ENCODE measurements at places on chromosomes 7 and 10.

GRCh38 chr7:115496006-115496405 is 534.6 kb downstream of the TFEC start:
- no peak for DNase-seq

- no peak for DNase-seq
Measured at GRCh38 chr10:21943633-21944265, 59.8 kb downstream of the DNAJC1 start.

- DNase-seq, result no peak
Measured at GRCh38 chr7:132092106-132092505, 484.2 kb downstream of the PLXNA4 start.

GRCh38 chr10:127919418-127920271 is 12.7 kb downstream of the PTPRE start:
- no peak for DNase-seq

- DNase-seq, result no peak
Measured at GRCh38 chr7:42572056-42572455, 335.0 kb upstream of the GLI3 start.

DNA sequence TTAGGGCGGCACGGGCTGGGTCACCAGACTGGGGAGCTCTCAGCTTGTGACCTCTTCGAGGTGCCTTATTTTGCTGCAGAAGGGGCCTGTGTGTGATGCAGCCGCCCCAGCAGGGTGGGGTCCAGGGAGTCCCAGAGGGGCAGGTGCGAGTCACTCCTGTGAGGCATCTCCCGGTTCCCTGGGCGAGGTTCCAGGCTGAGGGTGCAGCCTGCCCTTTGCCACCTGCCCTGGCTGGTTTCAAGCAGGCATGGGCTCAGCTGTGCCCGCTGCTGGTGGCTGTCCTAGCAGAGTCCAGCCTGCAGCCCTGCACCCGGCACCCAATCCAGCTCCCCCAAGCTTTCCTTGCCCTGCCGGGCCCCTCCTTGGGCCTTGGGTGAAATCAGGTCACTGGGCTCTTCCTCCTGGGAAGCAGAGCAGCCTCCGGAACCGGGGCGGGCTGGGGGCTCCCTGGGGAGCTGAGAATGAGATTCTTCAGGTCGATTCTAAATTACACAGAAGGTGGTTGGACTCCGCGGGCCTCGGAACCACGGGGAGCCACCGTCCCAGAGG is 64.8 kb downstream of the PWWP2B start:
- DNase-seq, result no peak
